ENCODE measurements at places on chromosomes 13 and 19.

GRCh38 chr13:40446365-40446764 is 220.1 kb downstream of the FOXO1 start:
- no peak for DNase-seq

- DNase-seq, result no peak
Observed at GRCh38 chr19:17289489-17289888, 7.8 kb downstream of the ANKLE1 start.

- no peak for DNase-seq
Observed at GRCh38 chr19:15426485-15427349, 7.9 kb upstream of the AKAP8L start.

GRCh38 chr19:6048348-6048747 is 62.0 kb downstream of the RFX2 start:
- no peak for DNase-seq

DNA sequence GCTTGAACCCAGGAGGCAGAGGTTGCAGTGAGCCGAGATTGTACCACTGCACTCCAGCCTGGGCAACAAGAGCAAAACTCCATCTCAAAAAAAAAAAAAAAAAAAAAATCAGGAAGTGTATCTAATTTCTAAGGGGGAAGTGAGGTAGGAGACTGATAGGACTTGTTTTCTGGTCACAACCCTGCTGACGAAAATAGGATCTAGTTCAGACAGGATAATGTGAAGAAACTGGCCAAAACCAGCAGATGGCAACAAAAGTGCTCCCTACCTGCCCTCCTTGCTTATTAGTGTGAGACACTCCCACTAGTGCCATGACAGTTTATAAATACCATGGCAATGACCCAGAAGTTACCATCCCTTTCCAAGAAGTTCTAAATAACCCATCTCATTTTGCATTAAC is 36.0 kb upstream of the KPNA3 start:
- no peak for DNase-seq
